ENCODE measurements at places on chromosomes 12 and 14.
A peak's percentile ranks its signal among the peaks of the same experiment; 100 is the strongest.

GRCh38 chr14:64438181-64438841 lies 27.0 kb upstream of the AKAP5 start:
- H3K4me3 ChIP-seq = no peak overlapping the region
- peaks cover 34% of the 10 kb centered on the region for H3K4me1 ChIP-seq
- DNase-seq = peak; percentile 65
- peak overlapping the region; percentile 89 for H3K27ac ChIP-seq
- no peaks in the 10 kb centered on the region for H3K27me3 ChIP-seq

DNA sequence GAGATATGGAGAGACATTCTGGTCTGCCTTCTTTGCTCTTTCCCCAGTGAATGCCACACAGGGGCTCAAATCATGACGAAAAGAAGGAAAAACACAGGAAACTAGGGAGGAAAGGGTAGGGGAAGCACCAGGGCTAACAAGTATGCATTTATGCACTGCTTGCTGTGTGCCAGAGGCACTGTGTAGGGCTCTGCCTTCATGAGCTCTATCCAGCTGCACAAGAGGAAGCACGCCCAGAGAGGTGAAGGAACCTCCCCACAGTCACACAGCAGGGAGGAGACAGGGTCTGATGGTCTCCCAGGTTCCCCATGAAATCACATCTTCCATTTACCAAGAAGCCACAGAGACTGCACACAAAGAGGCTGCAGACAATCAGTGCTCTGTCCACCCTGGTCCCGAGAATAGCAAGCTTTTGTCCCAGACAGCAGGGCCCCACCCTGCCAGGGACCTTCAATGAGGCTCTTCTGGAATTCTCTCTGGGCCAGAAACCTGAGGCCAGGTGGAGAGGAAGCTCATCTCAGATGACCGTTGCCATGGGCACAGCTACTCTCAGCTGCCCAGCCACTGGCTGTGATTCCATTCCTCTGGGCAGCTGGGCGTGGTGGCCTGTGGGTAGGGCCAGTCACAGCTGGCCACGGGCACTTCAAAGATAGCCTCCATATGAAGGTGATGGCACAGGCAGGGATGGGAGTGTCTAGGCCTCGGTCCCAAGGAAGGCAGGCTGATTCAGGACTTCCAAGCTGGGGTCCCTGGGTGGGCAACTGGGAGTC lies 7.3 kb upstream of the TRPV4 start:
- no peaks in the 10 kb centered on the region for H3K36me3 ChIP-seq
- peaks cover 14% of the 10 kb centered on the region for H3K4me1 ChIP-seq
- no peak overlapping the region for H3K27ac ChIP-seq
- H3K27me3 ChIP-seq = no peaks in the 10 kb centered on the region
- no peak overlapping the region for H3K4me3 ChIP-seq

DNA sequence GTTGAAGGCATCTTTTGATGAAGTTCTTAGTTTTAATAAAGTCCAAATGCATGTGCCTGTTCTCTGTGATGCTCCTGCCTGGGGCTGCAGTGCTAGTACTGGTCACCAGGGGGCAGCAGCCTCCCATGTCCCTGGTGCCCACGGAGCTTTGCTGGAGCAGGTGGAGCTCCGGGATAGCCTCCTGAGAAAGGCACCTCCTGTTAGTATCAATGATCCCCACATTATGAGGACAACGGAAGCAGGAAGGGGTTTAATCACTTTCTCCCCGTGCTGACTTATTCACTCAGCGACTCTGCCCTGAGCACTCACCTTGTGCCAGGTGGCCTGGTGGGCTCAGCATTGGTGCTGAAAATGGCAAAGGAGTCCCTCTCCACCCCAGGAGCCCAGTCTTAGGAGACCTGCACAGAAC lies 123.0 kb upstream of the PZP start:
- DNase-seq = peak; percentile 21
- H3K4me1 ChIP-seq = no peaks in the 10 kb centered on the region
- no peak overlapping the region for H3K27ac ChIP-seq
- H3K27me3 ChIP-seq = no peaks in the 10 kb centered on the region

DNA sequence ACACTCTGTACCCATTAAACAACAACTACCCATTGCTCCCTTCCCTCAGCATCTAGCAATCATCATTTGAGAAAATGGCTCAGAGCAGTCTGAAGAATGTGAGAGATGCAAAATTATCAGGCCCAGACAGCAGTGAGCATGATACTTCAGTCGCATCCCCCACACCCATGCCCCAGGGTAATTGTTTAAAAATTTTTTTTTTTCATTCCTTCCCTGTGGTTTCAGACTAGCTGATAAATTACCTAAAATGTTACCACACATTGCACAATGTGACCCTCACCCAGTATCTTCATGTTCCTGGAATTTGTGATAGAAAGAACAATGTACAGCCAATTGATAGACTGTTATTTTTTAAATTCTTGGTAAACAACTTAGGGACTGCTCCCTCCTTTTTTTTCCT lies 11.3 kb upstream of the USP15 start:
- no peak overlapping the region for H3K4me3 ChIP-seq
- H3K27me3 ChIP-seq = no peaks in the 10 kb centered on the region
- H3K36me3 ChIP-seq = no peaks in the 10 kb centered on the region
- H3K4me1 ChIP-seq = no peaks in the 10 kb centered on the region
- DNase-seq = no peak

DNA sequence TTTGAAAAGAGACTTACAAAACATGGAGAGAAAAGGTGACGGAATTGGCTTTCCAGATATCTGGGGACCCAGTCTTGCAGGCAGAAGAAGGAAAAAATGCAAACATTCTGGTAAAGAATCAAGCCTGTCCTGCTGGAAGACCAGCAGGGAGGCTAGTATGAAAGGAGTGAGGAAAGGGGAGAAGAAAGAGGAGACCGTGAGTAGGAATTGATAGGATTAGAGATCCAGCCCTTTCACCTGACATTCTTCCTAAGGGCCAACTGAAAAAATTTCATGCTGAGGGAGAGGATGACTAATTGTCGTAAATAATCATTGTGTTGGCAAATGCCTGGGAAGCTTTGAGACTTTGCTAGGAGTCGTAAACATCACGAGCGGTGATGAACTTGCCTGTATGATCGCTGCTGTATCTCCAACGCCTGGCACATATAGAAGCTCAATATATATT lies 12.1 kb downstream of the BHLHE41 start:
- peaks cover 41% of the 10 kb centered on the region for H3K4me1 ChIP-seq
- no peak for DNase-seq
- H3K27ac ChIP-seq = no peak overlapping the region
- no peaks in the 10 kb centered on the region for H3K36me3 ChIP-seq

- H3K27me3 ChIP-seq = no peaks in the 10 kb centered on the region
- H3K27ac ChIP-seq = no peak overlapping the region
- no peaks in the 10 kb centered on the region for H3K4me1 ChIP-seq
- DNase-seq = no peak
- H3K4me3 ChIP-seq = no peak overlapping the region
- no peaks in the 10 kb centered on the region for H3K36me3 ChIP-seq
These were observed 103.3 kb upstream of the BTG1 start for GRCh38 chr12:92248977-92249376.

- H3K4me1 ChIP-seq = no peaks in the 10 kb centered on the region
- H3K27me3 ChIP-seq = no peaks in the 10 kb centered on the region
- H3K27ac ChIP-seq = no peak overlapping the region
- no peak for DNase-seq
- H3K36me3 ChIP-seq = no peaks in the 10 kb centered on the region
These were observed 233.9 kb downstream of the GXYLT1 start for GRCh38 chr12:41910578-41911320.

DNA sequence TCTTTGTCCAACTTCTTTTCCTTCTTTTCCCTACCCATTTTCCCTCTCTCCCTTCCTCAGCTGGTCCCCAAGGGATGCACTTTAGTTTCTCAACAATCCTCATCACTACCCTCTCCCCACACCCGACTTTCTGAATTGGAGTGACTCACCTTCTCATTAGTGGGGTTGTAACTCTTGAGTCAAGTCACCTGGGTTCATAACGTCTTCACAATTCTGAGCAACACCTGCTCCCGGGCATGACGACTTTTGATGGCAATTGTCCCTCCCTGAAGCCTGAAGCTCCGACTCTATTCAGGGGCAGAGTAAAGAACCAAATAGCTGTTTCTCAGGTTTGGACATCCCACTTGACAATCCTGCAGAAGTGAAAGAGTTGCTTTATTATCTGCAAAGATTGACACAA lies 82.7 kb upstream of the OTX2 start:
- peaks cover 82% of the 10 kb centered on the region for H3K27me3 ChIP-seq
- no peak overlapping the region for H3K27ac ChIP-seq
- DNase-seq = no peak
- H3K36me3 ChIP-seq = no peaks in the 10 kb centered on the region

DNA sequence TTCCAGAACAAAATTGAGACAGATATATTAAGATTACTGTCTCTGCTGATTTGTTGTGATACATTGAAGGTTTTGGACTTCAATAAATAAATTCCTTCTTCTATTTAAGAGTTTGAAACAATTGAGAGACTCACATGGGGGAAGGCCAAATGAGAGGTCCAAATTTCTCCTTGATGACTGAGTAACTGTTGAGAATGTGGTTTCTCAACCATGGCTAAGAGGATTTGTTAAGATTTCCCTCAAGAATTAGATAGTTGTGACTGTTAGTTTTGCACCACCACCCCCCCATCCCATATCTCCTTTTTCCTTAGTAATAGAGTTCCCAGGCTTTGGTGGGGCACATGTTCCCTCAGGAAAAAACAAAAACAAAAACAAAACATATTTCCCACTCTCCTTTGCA lies 47.7 kb upstream of the IGF1 start:
- H3K27me3 ChIP-seq = 0 out of 2 replicates have a peak, but pooled peaks cover 3% of the 10 kb centered on the region
- no peak for DNase-seq
- H3K36me3 ChIP-seq = no peaks in the 10 kb centered on the region
- H3K4me3 ChIP-seq = no peak overlapping the region
- H3K4me1 ChIP-seq = no peaks in the 10 kb centered on the region

- H3K4me1 ChIP-seq = peaks cover 22% of the 10 kb centered on the region
- peak; percentile 4 for DNase-seq
- peak overlapping the region; percentile 83 for H3K4me3 ChIP-seq
These were observed 636 bp downstream of the FBXO33 start for GRCh38 chr14:39431416-39432178.

- no peak for DNase-seq
- no peaks in the 10 kb centered on the region for H3K36me3 ChIP-seq
- no peaks in the 10 kb centered on the region for H3K27me3 ChIP-seq
- no peak overlapping the region for H3K27ac ChIP-seq
These were observed 598.7 kb downstream of the SOX5 start for GRCh38 chr12:23350808-23351207.

DNA sequence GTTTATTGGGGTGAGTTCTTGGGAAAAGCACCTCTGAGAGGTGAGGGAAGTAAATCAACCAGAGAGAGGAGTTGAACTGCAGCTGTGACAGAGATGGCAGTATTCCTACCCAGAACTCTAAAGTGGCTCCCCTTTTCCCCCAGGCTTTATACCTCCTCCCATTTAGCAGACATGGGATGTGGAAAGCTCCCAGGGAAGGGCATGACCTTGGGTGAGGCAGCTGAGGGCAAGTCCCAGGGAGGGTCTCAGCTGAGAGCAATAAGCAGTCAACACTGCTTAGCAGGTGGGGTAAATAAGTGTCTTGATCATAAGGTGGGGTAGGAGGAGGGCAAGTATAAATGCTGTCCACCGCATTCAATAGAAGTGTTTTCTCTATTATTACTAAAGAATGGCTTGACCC lies 143.0 kb downstream of the AKAP6 start:
- H3K4me1 ChIP-seq = no peaks in the 10 kb centered on the region
- H3K27me3 ChIP-seq = no peaks in the 10 kb centered on the region
- H3K27ac ChIP-seq = no peak overlapping the region
- no peak overlapping the region for H3K4me3 ChIP-seq
- no peak for DNase-seq
- no peaks in the 10 kb centered on the region for H3K36me3 ChIP-seq

DNA sequence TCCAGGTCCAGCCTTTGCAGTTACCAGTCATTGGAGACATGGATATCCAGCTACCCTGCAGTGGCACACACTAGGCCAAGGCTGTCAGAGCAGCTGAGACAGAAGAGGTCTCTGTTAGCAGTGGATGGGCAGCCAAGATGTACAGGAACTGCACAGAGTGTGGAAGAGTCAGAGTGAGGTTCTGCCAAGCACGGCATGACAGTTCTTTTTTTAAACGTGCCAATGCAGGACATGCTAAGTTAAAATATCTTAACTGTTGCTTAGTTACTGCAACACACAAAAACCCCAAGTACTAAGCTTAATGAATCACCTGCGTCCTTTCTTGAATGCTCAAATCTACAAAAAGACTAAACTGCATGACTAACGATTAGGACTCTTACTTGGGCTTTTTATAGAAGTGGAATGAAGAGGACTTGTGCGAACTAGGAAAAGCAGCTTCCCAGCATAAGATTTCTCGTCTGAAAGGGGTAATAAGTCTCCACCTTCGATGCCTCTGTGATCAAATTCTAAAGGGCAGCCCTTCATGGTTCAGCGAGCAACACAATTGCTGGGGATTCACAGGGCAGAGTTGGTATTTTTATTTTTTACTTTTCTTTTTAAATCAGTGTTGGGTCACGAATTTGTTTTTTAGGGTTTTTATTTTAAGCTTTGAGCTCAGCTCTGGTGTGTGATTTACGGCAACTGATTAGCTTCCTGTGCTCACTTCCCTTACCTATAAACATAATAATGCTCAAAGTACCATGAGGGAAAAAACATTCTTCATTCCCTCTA lies 20.6 kb downstream of the MAPK1IP1L start:
- no peaks in the 10 kb centered on the region for H3K36me3 ChIP-seq
- no peak overlapping the region for H3K27ac ChIP-seq
- DNase-seq = no peak
- H3K4me1 ChIP-seq = peaks cover 9% of the 10 kb centered on the region

DNA sequence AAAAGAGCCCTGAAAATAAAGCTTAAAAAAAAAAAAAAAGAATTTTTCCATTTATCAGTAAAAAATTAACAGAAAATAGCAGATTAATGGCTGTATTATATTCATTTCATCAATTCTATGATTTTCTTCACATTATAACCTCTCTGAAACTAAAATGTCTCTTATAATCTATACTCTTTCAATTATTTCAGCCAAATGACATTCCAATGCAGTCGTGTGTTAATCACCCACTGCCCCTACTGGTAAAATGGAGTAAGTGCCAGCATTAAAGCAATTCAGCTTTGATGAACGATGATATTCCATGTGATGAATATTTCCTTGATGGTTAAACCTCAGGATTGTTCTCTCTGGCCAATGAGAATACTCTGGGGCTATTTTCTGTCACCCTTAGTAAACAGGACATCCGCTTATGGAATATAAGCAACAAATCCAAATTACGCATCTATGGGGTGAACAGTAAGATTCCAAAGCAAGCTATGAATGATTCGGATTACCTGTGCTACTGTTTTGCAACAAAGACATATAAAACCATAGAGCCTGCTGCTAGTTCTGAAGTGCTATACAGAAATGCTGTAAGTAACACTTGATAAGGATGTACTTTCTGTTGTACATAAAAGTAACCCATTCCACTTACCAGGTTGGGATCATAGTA lies 20.3 kb upstream of the SYCP3 start:
- H3K4me3 ChIP-seq = no peak overlapping the region
- H3K27me3 ChIP-seq = no peaks in the 10 kb centered on the region
- peak; percentile 13 for DNase-seq

DNA sequence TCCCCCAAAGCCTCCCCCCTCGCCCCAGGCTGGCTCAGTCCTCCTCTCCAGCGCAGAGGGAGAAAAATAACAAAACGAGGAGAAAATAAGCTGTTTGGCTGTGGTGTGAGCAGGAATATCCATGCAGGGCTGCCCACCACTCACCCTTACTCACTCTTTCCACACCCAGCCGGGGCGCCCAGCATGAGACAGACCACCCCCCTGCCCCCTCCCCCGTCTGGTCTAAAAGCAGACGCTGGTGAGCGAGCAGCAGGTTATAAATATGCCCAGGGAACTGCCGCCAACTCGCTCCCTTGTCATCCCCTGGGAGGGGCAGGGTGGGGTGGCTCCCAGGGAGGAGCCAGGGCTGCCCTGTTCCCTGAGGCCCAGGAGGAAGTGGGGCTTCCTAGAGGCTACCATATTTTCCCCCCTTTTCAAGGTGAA lies 7.4 kb downstream of the WNT1 start:
- no peak for DNase-seq
- H3K36me3 ChIP-seq = no peaks in the 10 kb centered on the region
- H3K27me3 ChIP-seq = peaks cover 8% of the 10 kb centered on the region
- no peaks in the 10 kb centered on the region for H3K4me1 ChIP-seq
